OCI-LY7 (cell line): ENCODE measurements at places on chromosomes 6 and 20. TPM values are rescaled to one million over a fixed set of nuclear protein-coding genes. Genes with fewer than 3 reads are reported as not detected.

BTBD9 gene
- 7.3 and 10.8 TPM in 2 replicates for total RNA-seq

SMIM29 gene
- total RNA-seq, result 21.3 and 21.5 TPM in 2 replicates

SLC22A7 gene
- not detected in 2 replicates for total RNA-seq

FAXC gene
- total RNA-seq, result not detected in 2 replicates

BPIFB1 gene
- total RNA-seq, result not detected in 2 replicates

SMIM13 gene
- total RNA-seq, result 19.0 and 19.5 TPM in 2 replicates

SCRT2 gene
- total RNA-seq, result not detected in 2 replicates

LHFPL5 gene
- total RNA-seq, result not detected in 2 replicates

C6orf141 gene
- total RNA-seq, result not detected in 2 replicates

MUCL3 gene
- total RNA-seq, result not detected in 2 replicates

IL22RA2 gene
- total RNA-seq, result not detected in 2 replicates

NPBWR2 gene
- total RNA-seq, result not detected in 2 replicates

DNA sequence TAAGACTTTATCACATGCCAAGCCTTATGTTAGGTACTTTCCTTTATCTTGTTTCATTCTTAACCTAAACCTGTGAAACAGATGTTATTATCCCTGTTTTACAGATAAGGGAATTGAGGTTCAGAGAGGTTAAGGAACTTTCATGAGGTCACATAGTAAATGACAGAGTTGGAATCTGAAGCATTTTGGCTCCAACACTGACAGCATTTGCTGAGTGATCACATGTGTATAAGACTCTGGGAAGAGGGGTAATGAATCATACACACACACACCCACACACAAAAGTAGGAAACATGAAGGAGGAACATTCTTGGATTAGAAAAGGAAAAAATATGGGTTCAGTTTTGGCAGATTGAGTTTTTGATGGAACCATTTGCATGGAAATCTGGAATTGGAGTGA is 212.5 kb downstream of the GJA1 start:
- DNase-seq, result no peak

DNA sequence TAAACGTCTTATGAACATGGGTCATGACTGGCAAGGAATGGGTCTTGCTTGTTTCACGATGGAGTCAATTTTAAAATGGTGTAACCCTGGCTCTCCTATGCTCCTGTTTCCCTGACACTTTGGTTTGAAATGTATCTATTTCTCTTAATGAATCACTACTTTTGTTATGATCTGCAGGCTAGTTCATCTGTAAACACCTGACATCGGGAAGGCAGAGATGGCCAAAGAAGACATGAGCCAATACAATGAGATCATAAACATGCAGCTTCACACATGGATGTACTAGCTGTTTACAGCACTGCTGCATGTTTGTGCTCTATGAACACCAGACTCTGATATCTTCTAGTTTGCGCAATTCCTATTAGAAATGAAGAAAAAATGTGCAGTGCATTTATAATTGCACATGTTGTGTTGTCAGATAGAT is 11.0 kb upstream of the RAD21L1 start:
- no peak for DNase-seq

GRCh38 chr6:16939839-16940238 is 162.0 kb upstream of the STMND1 start:
- DNase-seq, result no peak

DNA sequence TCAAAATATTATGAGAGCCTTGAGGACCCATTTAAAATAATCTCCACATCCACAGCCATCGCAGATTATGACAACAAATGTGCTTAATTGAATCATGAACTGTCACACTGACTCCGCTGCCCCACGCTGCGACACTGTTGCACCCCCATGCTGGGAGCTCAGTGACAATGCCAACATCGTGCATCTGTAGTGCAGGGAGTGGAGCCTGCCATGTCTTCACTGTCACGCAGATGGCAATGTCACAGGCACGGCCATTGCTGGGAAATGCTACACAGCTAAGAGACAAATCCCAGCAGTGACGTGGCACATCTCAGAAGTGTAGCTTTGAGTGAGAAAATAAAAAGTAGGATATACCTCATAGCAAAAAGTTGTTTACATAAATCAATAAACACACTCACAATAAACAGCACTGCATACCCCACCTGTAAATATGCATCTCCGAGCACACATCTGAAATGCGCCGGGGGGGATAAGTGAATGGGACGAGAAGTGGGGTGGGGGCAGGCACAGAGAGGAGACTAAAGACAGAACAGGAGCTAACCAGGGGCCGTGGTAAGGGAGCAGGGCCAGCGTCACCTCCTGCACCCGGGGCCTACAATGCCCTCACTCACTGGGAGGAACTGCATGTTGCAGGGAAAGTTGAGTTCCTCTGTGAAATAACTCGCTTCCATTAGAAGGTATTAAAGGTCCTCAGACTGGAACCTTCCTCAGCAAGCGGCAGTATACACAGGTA is 349.9 kb downstream of the THBS2 start:
- DNase-seq, result no peak

DNA sequence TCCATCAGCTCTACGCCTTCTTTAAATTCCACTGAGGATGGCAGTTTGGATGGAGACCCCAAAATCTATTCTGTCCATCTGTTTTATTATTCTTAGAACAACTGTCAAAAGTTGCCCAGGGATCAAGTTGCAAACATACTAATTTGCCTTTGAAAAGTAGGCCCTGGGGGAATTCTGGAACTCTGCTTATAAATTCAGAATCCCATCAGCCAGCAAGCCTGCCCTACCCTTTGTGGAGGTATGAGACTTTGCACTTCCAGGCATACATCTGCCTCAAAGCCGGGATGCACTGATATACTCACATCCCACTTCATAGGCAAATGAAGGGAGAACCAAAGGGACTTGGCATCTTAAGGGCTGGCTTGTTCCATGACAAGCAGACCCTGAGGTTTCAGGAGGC is 93.6 kb downstream of the INSM1 start:
- DNase-seq, result no peak

GRCh38 chr6:139515511-139515910 is 141.1 kb upstream of the CITED2 start:
- DNase-seq, result no peak

- DNase-seq, result no peak
Observed at GRCh38 chr20:17849901-17850683, 118.5 kb downstream of the SNX5 start.

- DNase-seq, result no peak
Observed at GRCh38 chr6:22828179-22829062, 259.1 kb downstream of the HDGFL1 start.

GRCh38 chr6:168155821-168156741 is 77.1 kb upstream of the FRMD1 start:
- no peak for DNase-seq

DNA sequence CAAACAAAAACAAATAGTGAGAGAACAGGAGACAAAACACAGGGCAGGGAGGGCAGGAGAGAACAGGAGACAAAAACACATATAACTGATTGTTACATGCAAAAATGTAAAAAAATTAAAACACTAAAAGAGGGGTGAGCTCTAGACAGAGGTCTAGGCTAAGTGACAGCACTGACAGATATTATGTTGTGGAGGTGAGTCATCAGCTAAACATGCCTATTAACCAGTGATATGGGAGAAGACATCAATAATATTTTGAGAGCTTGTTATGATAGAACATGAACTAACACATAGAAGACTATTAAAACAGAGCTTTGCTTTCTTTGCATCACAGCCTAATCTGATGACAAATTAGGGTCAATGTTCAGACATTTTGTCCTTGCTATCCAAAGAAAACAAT is 972.7 kb downstream of the PRIM2 start:
- DNase-seq, result no peak

GRCh38 chr6:24957199-24957598 is 21.4 kb upstream of the RIPOR2 start:
- no peak for DNase-seq

DNA sequence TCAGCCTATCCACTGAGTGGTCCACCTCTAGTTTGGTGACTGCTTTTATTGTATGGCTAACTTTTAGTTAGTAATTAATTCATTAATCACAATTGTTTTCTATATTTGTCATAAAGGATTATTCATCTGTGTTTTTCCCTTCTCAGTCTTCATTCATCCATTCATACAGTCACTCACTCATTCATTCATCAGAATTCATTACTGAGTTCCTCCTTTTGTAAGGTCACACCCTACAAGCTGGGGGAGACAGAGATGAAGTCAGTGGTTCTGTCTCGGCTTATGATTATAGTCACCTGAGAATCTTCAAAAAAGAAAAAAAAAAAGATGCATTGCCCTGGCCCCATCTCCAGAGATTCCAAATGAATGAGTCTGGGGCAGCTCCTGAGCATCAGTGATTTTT is 257.1 kb downstream of the ADGB start:
- DNase-seq, result no peak

GRCh38 chr6:147942363-147942762 is 400.3 kb upstream of the SASH1 start:
- DNase-seq, result no peak

- no peak for DNase-seq
Observed at GRCh38 chr20:20248620-20249200, 119.2 kb upstream of the INSM1 start.

DNA sequence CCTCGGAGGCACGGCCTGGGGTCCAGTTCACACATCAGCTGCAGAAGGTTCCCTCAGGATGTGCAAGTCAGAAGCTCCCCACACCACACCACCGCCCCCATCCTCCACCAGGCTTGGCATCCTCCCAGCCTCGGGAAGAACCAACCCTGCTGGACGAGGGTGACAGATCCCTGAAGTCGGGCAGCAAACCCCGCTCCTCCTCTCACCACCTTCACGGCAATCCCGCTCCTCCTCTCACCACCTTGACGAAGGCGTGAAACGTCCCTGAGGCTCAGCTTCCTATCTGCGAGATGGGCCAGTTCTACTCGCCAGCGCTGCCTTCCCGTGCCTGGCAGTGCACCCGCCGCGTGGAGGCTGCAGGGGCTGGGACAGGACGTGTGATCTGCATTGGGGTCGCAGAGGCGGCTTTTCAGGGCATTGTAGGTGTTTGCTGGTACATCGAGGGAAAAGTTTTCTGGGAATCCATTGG is 327.0 kb downstream of the TAF4 start:
- no peak for DNase-seq

GRCh38 chr6:19849755-19850154 is 12.6 kb downstream of the ID4 start:
- DNase-seq, result no peak

GRCh38 chr6:43386492-43386891 is 17.0 kb upstream of the ZNF318 start:
- no peak for DNase-seq
